SHP77 (cell line): ENCODE measurements at places on chromosomes 4 and X.

DNA sequence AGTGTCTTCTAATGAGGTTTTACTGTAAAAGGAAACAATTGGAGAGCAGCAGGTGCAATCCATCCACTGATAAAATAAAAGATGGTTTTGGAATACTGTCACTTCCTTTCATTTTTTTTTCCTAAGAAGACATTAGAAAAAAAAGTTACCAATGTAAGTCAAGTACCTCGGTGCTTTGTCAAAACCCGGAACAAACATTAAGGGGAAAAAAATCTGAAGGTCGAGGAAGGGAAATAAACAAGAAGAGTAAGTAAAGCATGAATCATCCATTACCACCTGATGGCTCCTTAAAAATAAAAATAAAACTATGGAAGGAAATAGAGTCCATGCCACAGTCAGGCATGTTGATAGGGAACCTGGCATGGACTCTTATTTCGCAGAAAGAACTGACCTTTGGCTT lies 15.3 kb upstream of the XPNPEP2 start:
- DNase-seq = no peak

GRCh38 chr4:7134737-7135388 lies 57.5 kb upstream of the SORCS2 start:
- no peak for DNase-seq

- DNase-seq = peak; percentile 55
Observed at GRCh38 chr4:145936997-145937901, 1.4 kb downstream of the ZNF827 start.

GRCh38 chrX:28670074-28670473 lies 82.8 kb downstream of the IL1RAPL1 start:
- DNase-seq = no peak

DNA sequence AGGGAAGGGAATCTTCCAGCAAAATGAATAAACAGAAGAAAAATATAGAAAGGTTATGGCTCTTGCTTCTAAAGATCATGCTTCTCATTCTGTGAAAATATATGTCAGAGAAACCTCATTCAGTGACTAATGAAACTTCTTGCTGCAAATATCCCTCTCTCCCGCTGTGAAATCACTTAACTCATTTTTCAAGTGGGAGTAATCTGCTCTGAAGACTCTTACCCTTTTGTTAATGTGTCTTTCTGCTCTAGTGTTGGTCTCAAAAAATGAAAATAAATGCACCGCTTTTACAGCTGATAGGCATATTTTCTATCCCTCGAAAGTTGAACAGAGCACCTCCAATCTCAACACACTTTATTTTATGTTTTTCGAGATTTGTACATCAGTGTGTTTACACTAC lies 252.3 kb downstream of the NLGN4X start:
- no peak for DNase-seq

- no peak for DNase-seq
Observed at GRCh38 chr4:78441756-78442155, 109.8 kb upstream of the ANXA3 start.

DNA sequence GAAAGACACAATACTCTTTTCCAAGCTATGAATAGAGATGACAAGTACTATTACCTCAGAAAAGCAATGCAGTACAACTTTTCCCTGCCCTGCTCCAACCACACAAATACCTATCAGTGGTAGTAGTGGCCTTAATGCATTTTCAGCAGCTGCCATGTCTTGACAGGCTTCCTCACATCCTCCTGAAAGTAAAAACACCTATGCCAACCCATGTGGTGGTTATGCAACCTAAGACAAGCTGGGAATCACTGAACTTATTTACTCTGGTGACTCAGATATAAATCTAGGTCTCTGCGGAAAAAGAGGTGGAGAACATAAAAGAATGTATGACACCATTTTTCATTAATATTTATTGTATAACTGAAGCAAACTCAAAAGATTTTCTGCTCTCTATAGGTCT lies 14.5 kb downstream of the WDFY3 start:
- DNase-seq = no peak

DNA sequence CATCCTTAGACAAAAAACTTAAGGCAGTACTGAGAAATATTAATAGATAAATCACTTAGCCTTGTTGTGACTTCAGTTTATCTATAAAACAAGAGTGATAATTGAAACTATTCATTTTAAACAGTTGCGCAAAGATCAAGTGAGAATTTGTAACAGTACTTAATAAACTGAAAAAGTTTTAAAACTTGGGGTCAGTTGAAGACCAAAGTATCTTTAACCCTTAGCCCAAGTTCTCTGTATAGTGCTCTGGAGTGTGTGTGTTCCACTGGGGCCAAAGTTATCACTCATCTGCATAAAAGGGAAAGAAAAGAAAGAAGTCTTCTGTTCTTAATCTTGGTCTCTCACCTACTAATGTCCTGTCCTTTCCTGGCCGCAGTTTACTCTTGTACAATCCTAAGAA lies 11.3 kb downstream of the SMIM14 start:
- DNase-seq = no peak

DNA sequence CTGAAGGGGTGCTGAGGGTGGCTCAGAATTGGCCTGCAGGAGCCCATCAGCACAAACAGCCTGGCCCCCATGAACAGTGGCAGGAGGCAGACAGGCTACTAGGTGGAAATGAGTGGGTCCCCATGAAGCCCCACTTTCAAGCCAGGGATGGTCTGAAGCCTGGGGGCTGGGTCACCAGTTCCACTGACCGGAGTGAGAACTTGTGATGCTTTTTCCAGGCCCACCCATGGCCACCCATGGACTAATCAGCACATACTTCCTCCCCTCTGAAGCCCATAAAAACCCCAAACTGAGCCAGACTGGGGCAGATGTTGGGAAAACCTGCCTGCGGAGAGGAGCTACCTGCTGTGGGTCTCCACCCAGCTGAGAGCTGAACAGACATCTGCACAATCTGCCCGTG lies 284.1 kb downstream of the EVC2 start:
- DNase-seq = no peak

DNA sequence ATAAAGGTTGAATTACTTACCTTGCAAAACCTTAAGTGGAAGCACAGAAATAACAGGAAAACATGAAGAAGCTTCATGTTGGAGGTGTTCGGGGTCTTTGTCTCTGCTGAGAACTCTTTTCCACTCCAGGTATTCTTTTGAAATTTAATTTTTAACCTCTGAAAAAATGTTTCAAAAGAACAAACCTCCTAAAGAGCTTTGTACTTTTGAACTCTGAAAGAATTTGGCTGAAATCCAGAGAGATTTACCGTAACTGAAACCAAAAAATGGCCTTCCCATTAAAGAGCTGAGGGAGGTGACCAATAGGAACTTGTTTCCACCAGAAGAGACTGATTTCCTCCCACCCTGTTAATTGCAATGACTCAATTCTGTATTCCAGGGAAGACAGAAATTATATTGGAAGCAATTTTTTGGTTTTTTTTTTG lies at the start of gene CFI:
CFI (minus strand) TSS at position 105 of the 425 bp plus-strand sequence; CDS start at position 77, 28 bp downstream.
- no peak for DNase-seq

- DNase-seq = no peak
Observed at GRCh38 chr4:2968381-2968780, 5.0 kb downstream of the GRK4 start.

DNA sequence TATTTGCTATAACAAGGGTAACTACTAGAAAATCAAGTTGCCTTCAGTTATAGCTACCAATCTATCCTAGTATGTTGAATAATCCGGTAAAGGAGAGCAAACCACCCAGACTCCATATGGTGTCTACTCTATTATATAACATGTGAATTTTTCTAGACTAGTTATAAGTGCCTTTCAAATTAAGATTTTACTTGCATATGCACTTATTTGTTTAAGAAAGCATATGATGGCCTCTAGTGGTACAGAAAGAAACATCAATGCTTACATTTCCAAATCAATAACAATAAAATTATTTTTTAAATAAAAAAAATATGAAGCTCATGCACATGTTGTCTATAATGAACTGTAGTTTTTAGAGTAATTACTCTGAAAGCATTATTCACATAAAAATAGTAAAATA lies 1516.4 kb upstream of the PABPC4L start:
- no peak for DNase-seq

DNA sequence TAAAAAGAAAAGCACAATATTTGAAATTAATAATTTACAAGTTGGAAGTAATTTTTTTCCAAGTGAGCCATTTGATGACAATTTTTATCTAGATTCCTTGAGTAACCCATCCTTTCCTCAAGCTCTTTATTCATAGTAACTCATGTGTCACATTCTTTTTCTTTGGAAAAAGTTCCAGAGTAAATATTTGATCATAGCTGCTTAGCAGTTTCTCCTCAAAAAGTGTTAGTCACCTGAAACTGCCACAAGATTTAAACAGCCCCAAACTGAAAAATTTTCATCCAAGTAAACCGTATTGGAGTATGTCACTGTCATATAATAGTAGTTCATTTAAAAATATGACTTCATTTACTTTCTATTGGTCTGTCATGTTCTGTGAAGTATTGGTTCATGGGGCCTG lies 94.6 kb upstream of the CASK start:
- no peak for DNase-seq

DNA sequence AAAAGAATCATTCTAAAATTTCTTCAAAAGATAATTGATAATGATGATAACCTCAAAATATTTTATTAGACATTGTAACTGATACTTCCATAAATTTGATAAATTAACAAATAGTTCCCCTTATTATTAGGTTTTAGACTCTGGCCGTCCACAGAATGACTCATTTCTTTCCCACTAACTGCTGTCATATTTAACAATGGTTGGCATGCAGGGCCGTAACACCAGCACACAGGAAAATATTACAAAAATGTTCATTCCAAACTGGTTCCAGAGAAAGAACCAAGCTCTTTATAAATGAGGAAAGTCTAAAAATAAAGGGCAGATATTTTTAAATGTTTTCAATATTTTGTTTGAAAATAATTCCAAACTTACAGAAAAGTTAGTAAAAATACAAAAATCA lies 28.2 kb downstream of the WDFY3 start:
- no peak for DNase-seq

DNA sequence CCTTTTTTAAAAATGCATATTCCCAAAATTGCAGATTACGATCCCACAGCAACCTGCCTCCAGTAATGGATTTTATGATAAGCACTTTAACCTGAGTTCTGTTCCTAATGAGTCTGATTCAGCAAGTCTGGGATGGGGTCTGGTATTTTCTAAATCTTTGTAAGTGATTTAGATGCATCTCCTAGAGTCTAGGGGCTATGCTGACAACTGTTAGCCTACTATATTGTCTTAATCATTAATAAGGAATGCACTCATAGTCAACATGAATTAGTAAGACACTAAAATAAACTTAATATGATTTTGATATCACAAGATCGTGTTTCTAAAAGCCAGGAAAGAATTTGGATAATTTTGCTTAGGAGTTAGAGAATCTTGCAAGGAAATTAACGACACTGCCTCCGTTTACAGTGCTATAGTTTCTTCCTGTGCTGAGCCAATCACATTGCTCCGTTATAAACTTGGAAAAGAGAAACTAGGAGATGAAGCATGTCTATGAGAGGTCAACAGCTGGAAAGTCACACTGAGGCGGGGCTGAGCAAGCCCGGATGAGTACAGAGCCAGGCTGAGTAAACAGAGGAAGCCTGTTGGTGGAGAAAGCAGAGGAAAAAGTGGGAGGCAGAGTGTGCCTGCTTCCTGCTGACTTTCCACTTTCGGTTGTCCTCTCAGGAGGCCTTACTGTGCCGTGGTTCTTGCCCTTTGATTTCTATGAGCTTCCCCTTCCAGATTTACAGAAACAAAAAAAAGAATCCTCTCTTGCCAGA lies 5.4 kb downstream of the SCARB2 start:
- peak; percentile 74 for DNase-seq

GRCh38 chr4:10740251-10740650 lies 55.7 kb upstream of the CLNK start:
- no peak for DNase-seq

DNA sequence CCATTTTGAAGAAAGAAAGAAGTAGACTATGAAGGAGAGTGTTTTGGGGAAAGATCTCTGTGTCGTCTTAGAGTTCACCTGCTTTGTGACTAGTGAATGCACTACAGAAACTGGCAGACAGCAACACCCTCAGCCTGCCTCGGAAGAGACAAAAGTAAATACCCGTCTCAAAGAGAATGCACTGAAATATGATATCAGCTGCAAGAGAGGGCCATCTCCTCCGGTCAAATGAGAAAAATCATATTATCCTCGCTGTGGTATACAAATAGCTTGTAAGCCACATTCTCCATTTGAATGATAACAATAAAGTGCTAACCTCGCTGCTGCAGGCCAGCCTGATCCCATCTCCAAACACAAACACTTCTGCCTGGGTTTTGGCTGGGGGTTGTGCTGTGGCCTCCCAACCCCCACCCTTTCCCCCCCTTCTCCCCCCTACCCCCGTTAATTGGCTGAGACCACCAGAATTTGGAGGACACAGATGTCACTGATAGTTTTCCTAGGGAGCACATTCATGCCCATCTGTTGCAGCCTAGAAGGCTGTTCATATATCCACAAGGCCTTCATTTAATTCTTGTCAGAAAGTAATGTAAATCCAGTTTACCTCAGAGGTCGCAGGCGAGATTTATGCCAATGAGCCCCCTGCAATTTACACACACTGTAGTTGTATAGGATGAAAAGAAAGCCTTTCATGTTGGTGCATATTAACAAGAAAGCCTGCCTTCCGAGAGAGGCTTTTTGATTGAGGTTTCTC lies 46.3 kb downstream of the ALPK1 start:
- no peak for DNase-seq

- DNase-seq = no peak
Observed at GRCh38 chr4:68883870-68884269, 67.7 kb downstream of the UGT2A3 start.

GRCh38 chrX:31546126-31546525 lies 474.3 kb upstream of the FTHL17 start:
- no peak for DNase-seq

GRCh38 chrX:129654652-129655546 lies at the start of gene APLN:
Gene APLN (minus strand): TSS chrX:129654956. CDS start chrX:129654630, 326 bp downstream.
- no peak for DNase-seq

- no peak for DNase-seq
Observed at GRCh38 chrX:113726898-113727297, 857.0 kb upstream of the HTR2C start.

GRCh38 chr4:123300222-123301039 lies 96.2 kb upstream of the SPRY1 start:
- no peak for DNase-seq

DNA sequence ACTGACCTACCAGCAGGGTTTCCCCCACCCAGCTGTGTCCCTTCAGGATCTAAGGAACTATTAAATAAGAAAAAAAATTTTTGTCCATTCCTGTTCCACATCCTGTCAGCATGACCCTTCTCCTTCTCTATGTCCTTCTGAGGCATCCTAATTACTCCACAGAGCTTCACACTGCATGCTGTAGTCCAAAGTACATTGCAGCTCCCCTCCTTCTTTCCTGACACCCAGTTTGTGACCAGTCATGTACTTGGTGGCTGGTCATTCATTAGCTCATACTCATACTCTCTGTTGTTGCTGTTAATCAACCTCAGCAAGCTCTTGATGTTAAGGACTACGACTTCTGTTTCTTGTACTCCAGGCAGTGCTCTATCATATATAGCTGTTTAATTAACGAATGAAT lies 2.4 kb upstream of the EGF start:
- no peak for DNase-seq
